ENCODE measurements at places on chromosomes 6 and 20.

DNA sequence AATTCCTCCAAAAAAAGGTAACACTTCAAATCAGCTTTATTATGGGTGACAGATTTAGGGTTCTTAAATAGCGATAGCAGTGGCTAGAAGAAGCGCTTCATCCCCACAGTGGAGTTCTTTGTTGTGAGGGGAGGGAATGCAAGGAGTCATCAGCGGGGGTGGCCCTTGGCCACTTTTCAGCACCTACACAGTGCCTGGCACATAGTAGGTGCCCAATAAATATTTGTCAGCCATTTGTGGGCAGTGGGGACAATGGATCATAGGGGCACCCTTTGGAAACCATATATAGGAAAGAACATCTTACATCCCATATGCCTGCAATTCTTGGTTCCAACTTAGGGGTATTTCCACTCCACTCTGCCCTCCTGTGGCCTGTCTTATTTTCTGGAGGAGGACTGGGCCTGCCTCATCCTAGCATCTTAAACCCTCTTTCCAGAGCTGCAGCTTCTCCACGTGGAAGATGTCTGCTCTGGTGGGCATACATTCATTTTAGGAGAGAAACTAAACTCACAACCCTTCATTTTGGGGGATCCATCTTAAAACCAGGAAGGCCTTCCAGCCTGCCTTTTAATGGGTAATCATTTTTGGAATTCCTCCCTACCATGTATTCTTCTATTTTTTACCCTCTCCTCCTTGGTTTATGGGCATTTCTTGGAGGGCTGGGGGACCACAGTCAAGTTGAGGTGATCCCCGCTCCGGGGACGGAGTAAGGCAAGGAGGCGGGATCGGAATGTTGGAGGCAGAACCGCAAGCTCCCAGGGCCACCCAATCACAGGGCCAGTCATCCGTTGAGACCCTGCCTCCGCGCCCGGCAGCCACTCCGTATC lies 2.6 kb upstream of the GPSM3 start:
- DNase-seq, result peak; percentile 27

DNA sequence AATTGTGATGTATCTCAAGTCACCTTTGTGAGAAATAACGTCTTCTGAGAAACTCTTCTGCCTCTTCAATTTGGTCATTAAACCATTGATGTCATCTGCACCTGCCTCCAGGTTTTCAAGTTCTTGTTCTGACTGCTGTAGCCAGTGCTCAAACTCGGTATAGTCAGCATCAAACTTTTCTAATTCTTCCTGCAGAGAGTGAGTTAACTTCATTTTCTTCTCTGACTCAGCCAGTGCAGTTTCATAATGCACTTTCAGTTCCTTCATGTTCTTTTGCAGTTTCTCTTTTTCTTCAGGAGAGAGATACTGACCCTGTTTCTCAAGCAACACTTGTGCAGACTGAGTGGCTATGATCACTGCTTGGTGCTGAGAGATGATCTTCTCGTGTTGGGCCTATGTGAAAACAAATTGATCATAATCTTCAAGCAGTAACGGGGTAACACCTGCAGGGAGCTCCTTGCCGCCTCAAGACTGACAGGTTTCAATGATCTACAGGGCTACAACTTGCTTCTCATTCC lies 48.8 kb downstream of the DST start:
- DNase-seq, result no peak

DNA sequence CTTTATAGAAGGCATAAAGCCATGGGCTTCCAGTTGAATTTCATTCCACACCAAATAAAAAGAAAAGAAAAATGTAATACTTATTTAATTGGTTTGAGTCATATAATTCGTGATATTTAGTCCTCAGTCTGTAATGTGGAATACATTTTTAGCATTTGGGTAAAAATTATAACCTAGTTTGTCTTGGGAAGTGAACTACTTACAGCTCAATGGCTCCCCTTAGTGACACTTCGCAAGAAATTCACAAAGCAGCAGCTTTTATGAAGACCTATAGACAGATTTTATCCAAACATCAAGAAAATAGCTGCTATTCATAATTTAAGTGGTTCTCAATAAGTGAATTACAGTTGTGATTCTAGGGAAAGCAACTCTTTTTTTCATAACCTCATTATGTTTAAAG lies 72.1 kb downstream of the RSPO3 start:
- DNase-seq, result peak; percentile 28

- no peak for DNase-seq
These were observed 23.3 kb upstream of the CDKN1A start for GRCh38 chr6:36655085-36655724.

DNA sequence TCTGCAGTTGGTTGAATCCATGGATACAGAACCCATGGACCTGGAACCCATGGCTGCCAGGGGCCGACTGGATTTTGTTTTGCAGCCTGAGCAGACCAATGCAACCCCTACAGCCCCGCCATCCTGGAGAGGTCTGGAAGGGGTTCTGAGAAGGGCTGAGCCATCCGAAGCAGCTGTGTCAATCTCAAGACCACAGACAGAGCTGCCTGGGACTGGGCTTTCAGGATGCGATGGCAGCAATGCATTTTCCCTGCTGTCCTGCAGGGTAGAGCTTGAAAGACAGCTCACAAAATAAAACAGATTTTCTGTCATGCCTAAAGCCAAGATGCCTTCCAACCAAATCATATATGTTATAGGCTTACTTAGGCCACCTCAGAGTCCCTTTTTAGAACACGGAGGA lies 125.8 kb upstream of the NXT1 start:
- no peak for DNase-seq

All from NCI-H460 (cell line).